HFF-Myc (cell line): ENCODE measurements at places on chromosomes 1 and 21.

- no peak for DNase-seq
Observed at GRCh38 chr1:167765496-167765895, 43.7 kb downstream of the MPZL1 start.

DNA sequence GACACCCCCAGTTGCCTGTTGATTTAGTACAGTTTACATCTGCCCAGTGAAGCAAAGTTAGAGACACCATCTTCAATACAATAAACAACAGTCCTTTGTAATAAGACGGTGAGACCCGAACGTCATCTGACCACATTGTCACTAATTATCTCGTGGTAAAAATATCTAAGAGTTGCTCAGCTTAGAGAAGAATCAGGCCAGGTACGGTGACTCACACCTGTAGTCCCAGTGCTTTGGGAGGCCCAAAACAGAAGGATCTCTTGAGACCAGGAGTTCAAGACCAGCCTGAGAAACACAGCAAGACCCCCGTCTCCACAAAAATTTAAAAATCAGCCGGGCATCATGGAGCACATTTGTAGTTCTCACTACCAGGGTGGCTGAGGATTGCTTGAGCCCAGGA is 53.5 kb downstream of the CD34 start:
- DNase-seq = no peak

GRCh38 chr1:37461698-37462436 is 12.5 kb upstream of the ZC3H12A start:
- no peak for DNase-seq

GRCh38 chr1:118323246-118323645 is 138.2 kb upstream of the SPAG17 start:
- no peak for DNase-seq

- no peak for DNase-seq
Observed at GRCh38 chr1:101613546-101613945, 376.7 kb downstream of the S1PR1 start.

DNA sequence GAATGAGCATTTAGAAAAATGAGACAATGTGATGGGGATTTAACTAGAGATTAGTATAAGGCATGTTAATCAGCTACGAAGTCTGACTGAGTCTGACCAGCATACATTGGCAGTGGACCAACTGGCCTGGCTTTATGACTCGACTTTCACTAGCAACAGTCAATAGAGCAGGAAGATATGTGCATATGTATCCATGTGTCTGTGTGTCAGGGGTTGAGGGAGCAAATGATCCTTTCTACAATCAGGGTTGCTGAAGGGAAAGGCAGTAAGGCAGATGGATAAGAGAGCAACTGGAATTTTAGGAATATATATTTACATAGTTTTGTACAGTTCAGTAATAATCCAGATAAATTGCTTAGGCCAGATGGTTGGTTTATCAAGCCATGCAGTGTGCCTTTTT is 645.6 kb downstream of the PLA2G4A start:
- no peak for DNase-seq

DNA sequence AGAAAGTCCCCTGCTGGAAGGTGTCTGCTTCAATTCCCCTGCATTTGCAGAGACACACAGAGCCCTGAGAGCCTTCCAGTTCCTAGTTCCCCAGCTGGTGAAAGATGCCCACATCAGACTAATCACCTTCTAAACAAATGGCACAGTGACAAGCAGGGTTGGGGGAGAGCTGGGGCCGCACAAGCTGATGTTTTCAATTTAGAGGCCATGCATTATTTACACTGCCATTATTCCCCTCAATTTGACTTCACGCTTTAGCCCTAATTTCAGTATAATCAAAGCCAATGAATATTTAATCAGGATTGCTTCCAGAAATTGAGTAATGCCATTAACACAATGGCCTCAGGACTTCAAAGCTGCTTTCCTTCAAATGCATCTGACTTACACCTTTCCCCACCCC is 81.5 kb downstream of the BEND5 start:
- DNase-seq = no peak

- DNase-seq = no peak
Observed at GRCh38 chr1:154342836-154343472, 17.6 kb downstream of the ATP8B2 start.

DNA sequence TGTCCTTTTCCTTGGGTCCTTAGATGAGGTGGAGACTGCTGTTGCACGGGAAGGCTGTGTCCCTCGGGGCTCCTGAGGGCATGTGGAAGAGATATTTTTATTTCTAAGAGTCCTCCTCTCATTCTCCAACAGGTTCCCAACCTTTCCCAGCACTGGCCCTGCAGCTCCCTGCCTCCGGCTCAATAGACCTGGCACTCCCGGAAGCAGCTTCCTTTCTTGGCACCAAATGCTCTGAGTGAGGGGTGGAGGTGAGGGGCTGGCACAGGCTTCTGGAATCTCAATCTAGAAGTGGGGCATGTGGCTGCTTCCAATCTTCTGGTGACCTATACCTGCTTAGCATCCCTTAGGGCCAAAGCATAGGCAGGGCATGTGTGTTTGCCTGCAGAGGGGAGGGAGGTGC is 4.5 kb downstream of the ETV3L start:
- DNase-seq = no peak
